SW 1271 (cell line): ENCODE measurements at places on chromosomes 12 and 14.
A peak's percentile ranks its signal among the peaks of the same experiment; 100 is the strongest.

- no peak for DNase-seq
Measured at GRCh38 chr14:53044486-53044885, 93.6 kb upstream of the FERMT2 start.

DNA sequence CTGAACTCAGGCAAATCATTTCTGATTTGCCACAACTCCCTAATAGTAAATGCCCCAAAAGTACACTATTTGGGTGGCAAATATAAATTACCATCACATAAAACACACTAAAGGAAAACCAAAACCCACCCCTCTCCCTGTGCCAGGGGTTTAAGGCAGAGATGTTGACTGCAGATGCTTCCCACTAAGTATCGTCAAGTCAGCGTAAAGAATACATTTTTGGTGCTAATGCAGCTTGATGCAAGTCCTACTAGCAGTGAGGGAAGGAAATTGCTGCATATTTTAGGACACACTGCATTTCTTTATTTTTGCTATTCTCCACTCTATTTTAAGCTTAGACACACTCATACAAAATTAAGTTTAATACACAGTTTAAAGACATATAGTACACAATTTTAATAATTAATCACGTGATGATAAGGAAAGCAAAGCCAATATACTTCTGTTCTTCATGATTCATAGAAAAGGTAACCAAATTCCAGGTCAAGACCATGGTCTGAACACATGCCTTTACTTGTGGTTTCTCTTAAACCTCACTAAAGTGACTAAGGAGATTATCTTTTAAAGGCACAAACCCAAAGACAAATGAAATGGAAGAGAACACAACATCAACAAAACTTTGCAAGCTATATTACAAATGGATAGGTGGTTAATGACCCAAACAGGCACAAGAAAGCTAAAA is 162.2 kb downstream of the STXBP6 start:
- DNase-seq, result no peak

DNA sequence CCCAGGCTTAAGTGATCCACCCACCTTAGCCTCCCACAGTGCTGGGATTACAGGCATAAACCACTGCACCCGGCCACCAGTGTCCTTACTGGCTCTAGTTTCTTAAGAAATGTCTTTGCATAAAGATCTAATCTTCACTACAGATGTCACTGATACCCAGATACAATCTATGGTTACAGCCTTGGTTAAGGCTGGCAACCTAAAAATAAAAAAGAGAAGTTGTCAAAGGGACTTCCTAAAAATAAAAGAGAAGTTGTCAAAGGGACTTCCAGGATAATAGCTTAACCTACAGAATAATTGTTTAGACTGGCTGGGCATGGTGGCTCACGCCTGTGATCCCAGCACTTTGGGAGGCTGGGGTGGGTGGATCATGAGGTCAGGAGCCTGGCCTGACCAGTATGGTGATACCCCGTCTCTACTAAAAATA is 27.6 kb downstream of the ETFBKMT start:
- no peak for DNase-seq

DNA sequence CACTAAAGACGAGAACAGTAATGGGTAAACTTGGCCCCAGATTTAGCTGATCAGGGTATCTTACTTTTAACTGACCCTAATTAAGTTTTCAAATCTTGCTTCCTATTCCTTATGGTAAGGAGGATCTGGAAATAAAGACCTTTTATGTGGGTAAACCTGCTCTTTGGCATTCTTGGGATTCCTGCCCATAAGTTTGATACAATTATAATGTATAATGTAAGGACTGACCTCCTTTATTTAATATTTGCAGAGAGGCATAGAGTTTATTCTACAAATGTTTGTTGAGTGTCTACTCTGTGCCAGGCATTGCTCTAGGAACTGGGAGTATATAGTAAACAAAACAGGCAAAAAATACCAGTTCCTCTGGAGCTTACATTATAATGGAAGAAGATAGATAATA is 4.4 kb upstream of the PRDM4 start:
- DNase-seq, result no peak

- no peak for DNase-seq
Measured at GRCh38 chr14:105926373-105927095, 400.2 kb downstream of the TMEM121 start.

GRCh38 chr12:103996595-103996994 is 30.9 kb downstream of the TDG start:
- DNase-seq, result no peak

GRCh38 chr14:82313889-82314288 is 780.2 kb upstream of the SEL1L start:
- DNase-seq, result no peak

GRCh38 chr12:11798006-11798708 is 148.7 kb downstream of the ETV6 start:
- no peak for DNase-seq

- DNase-seq, result peak; percentile 81
Measured at GRCh38 chr12:75724928-75725312, 213.5 kb upstream of the KRR1 start.

DNA sequence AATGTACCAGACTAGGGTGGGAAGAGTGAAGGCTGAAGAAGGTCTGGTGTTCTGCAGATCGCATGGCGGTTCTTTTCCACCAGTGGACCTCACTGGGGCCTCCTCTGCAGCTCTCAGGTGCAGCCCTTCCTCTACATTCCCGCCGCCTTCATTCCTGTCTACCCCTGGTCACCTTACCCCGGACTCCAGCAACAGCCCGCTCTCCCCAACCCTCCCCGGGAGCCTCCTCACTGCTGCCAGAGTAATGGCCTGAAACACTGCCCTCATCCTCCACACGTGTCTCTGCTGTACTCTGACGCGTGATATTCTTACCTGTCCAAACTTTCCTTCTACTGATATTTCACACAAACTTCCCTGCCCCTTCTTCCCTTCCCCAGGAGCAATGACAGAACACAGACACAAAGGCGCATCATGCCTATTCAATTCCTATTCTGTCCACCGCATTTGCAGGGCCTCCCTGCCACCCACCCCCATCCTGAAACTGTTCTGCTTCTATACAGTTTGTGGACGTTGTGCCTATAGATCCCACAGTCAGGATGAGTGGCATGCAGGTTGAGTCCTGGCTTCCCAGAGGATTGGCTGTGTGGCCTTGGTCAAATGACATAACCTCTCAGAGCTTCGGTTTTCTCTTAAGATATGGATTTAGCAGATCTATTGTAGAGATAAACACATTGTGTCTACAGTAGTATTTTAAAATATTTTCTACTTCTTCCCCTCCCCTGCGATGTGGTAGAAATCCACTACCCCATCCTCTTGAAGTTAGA is 1.7 kb upstream of the NUAK1 start:
- DNase-seq, result no peak

- DNase-seq, result no peak
Measured at GRCh38 chr12:92551853-92552397, 150.9 kb upstream of the PLEKHG7 start.

DNA sequence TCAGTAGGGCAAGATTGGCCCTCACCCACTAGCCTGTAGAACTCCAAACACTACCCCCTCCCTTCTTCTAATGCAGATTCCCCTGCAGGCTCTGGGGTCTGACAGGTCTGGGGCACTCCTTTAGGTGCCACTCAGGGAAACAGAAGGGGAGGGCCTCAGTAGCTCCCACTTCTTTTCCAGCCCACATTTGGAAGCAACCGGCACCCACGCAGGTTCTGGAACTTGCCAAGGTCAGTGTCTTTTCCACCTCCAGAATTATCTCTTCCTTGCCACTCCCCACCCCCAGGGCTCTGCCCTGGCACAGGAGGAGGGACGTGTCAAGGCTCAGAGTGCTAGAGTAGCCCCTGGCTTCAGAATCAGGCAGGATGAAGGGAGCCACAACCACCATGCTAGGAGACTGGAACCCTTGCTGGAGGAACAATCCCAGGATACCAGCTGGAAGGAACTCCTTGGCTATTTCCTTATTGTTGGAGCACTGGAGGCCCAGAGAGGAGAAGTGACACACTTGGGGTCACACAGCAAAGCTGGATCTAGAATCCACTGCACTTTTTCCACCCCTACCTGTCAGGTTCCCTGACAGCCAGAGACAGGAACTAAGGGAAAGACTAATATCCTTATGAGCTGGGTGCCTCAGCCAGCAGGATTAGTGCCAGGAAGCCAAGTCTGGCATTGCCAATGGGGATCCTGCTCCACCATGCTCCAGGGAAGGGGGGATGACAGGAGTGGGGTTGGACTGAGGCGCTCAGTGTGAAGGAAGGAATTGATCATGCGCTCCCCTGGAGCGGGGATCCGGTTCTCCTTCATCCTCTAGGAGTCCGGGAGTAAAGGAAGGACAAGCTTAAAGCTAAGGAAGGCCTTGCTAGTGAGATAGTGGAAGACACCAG is 1.8 kb upstream of the FIGNL2 start:
- no peak for DNase-seq

- no peak for DNase-seq
Measured at GRCh38 chr12:5537771-5538170, 105.9 kb downstream of the NTF3 start.

GRCh38 chr12:56448860-56449621 is at the start of gene TIMELESS:
TIMELESS (minus strand) TSS chr12:56449426; CDS start chr12:56434170, 15,256 bp downstream.
- peak; percentile 91 for DNase-seq

DNA sequence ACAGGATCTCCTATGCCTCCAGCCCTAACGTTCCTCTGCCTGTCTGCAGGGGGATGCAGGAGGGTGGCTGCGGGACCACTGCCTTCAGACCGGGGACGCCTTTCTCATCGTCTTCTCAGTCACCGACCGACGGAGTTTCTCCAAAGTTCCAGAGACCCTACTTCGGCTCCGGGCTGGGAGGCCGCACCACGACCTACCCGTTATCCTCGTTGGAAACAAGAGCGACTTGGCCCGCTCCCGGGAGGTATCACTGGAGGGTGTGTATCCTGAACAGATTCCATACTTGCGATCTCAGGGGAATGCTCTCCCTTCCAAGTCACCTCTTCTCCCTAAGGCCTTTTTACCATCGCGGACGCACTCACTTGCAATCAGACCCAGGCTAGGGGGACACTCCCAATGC is 3.0 kb downstream of the REM2 start:
- DNase-seq, result no peak

DNA sequence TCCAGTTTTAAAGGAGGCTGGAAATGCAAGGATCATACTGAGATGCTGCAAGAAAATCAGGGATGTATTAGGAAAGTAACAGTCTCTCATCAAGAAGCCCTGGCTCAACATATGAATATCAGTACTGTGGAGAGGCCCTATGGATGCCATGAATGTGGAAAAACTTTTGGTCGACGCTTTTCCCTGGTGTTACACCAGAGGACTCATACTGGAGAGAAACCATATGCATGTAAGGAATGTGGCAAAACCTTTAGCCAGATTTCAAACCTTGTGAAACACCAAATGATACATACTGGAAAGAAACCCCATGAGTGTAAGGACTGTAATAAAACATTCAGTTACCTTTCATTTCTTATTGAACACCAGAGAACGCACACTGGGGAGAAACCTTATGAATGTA is 24.5 kb downstream of the ZNF891 start:
- DNase-seq, result no peak

GRCh38 chr12:88223519-88223918 is 81.4 kb downstream of the TMTC3 start:
- DNase-seq, result no peak

GRCh38 chr14:64730061-64730440 is 25.8 kb downstream of the PLEKHG3 start:
- DNase-seq, result no peak

DNA sequence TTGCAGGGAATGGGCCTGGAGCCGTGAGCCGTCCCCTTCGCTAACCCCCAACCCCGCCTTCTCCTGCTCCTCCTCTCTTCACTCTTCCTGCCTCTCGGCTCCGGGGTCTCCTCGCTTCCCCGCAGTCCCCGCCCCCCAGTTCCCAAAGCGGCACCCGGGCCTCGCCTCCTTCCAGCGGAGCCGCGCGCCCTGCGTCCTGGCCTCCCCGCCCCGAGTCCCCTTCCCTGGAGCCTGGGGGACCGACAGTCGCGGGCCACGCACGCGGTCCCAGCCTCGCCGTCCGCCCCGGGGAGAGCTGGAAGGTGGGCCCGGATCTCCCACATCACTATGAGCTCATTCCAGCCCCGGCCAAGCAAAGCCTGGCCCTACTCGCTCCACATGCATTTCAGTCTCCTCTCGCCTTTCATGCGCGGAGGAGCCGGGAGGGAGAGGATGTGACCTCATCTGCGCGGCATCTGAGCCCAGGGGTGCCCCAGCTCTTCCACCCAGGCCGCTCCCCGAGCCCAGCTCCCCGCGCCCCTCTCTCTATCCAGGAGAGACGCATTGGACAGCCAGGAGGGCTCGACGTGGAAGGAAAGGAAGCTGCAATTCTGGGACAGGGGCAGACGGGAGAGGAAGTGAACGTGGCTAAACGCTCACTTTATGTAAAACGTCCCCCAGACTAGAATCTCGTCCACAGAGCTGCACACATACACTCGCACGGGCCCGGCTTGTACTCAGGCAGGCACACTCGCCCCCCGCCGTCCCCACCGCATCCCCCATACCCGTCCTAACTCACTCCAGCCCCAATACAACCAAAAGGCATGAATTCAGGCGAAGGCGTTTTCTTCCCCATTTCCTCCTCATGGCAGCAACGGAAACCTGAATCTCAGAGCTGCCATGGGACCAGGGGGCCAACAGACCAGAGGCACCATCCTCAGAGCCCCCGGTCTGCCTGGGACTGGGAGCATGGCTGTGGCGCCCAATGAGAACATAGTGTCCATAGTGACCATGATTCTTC is 108.7 kb upstream of the CCND2 start:
- no peak for DNase-seq

DNA sequence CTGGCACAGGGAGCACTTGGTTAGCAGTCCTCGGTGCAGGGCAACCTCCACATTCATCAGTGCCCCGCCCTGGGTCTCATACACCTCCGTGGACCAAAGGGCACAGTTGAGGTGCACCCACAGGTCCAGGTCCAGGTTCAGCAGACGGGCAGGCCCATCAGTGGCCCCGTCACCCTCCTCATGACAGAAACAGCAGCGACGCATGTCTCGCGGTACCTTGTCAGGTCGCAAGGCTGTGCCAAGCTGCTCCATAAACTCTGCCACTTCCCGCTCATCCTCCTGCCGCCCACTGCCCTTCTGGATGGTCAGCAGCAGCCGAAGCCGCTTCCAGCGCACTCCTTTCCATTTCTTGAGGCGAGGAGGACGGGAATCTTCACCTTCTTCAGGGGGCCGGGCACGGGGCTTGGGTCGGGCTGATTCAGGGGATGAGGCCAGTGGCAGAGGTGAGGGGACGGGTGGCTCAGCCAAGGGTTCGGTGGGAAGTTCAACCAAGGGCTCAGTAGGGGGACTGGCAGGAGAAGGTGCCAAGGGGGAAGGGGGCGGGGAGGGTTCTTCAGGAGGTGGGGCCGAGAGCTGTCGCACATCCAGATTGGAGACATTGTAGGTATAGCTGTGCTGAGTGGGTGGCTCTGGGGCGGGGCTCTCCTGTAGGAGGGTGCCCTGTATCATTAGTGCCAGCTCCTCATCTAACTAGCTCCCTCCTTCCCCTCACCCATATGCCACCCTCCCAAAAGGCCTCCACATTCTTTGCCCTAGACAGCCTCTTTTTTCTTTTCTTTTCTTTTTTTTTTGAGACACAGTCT is 8.3 kb upstream of the PRKAG1 start:
- DNase-seq, result no peak
